ENCODE measurements at places on chromosomes 13 and 19.

DNA sequence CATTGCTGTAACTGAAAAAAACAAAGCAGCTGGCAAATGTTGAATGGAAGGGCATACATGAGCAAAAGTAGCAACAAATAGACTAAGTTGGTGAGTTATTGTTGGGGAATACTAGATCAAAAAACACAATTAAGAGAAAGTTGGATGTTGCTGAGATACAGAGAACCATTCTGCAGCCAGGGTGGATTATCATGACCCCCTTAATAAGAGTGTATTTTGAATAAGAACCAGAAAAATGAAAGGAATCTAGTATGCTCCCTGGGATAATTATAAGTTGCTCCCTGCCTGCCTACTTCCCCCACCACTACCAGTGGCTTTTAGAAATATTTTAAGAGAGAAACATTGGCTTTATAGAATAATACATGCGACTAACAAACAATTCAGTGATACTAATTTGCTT, 14.5 kb upstream of the TRPC4 start:
- no peak for DNase-seq

- DNase-seq, result no peak
Measured at GRCh38 chr19:1653300-1653628, 849 bp upstream of the TCF3 start.

DNA sequence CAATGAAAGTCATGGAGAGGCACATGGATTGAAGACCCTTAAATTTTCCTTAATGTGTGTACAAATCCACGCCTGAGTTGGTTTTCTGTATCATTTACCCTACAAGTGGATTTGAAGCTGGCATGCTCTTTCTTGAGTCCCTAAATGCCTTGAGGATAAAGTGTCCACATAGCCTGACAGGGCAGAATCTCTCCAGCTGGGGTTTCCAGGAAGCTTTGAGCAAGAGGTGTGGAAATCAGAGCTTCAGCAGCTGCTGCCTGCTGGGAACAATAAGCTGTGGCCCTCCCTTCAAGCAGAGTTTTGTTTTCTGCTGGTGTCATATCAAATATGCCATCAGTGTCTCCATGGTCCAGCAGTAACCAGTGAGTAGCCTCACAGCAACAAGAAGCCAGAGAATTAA, 120.3 kb upstream of the SERTM1 start:
- DNase-seq, result no peak

DNA sequence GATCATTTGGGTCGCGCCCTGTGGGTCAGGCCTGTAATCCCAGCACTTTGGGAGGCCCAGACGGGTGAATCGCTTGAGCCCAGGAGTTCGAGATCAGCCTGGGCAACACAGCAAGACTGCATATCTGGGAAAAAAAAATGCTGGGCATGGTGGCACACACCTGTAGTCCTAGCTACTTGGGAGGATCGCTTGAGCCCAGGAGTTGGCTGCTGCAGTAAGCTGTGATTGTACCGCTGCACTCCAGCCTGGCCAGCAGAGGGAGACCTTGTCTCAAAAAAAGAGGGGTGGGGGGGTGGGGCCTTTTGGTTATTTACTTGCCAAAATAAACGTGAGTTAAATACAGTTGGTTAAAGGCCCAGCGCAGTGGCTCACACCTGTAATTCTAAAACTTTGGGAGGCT, 9.8 kb upstream of the ZNF544 start:
- DNase-seq, result no peak

GRCh38 chr19:13979244-13979615, 26.9 kb downstream of the RFX1 start:
- no peak for DNase-seq

- DNase-seq, result no peak
Measured at GRCh38 chr19:33171916-33172359, 22.2 kb upstream of the LRP3 start.

- no peak for DNase-seq
Measured at GRCh38 chr13:93635616-93636032, 409.0 kb downstream of the GPC6 start.

GRCh38 chr13:112857914-112858490, 111.0 kb upstream of the MCF2L start:
- no peak for DNase-seq

DNA sequence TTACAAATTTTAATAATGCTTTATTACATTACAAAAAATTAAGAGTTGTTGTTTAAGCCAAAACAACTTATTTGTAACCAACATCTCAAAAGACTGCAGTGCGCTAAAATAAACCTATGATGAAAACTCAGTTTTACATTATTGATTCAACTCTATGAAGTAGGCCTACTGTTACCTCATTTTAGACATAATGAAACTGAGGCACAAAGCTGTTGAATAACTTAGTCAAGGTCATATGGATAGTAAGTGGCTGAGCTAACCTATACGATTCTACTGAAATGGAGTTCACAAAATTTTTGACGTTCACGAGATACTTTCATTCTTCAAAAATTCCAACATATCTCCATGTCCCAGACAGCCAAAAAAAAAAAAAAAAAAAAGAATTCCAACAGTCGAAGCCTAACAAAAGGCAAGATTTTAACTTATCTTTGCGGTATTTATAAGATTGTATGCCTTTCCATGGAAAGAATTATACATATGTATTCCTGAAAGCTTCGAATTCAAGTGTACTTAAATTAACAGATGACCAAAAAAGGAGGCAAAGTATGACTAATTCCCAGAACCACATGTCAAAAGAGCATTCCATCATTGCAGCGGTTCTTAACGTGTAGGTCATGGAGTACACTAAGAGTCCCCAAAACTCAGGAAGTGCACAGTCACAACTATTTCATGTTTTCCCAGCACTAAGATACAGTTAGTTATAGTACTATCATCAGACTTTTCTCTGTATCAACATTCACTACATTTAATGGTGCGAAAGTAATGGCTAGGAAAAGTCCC, 69.4 kb downstream of the PSPC1 start:
- no peak for DNase-seq

GRCh38 chr19:34313188-34313587, 51.8 kb upstream of the GPI start:
- no peak for DNase-seq

- DNase-seq, result no peak
Measured at GRCh38 chr19:20186174-20186573, 19.2 kb downstream of the ZNF486 start.

DNA sequence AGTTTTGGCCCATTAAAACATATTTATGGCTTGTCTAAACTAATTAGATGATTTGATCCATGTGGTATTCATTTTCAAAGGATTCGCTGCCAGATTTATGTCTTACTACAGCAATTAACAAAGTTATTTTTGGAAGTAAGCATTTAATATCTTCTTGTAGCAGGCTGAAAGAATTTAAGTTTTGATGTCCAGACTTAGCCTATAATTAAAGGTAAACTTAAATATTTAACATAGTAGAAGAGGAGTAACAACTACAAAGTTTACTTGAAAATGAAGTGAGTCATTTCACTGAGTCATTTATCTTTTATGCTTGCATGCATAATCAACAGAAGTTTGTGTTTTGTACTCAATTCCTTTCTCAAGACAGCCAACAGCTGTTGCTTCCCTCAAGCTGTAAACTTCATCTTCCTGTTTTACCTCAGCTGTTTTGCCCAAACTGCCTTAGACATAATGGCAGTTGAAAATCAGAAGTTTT, 58.1 kb downstream of the EDNRB start:
- no peak for DNase-seq

GRCh38 chr13:114088234-114088633, 44.2 kb downstream of the RASA3 start:
- no peak for DNase-seq

- DNase-seq, result no peak
Measured at GRCh38 chr13:101838323-101838722, 385.8 kb downstream of the ITGBL1 start.

DNA sequence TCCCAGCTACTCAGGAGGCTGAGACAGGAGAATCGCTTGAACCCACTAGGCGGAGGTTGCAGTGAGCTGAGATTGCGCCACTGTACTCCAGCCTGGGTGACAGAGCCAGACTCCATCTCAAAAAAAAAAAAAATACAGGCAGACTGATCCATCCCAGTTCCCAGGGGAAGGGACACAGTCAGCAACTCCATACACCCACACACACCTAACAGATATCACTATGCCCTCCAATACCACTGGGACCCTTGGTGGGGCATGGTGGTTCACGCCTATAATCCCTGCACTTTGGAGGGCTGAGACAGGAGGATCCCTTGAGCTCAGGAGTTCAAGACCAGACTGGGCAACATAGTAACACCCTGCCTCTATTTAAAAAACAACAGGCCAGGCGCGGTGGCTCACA, 2.6 kb downstream of the DPF1 start:
- DNase-seq, result no peak

DNA sequence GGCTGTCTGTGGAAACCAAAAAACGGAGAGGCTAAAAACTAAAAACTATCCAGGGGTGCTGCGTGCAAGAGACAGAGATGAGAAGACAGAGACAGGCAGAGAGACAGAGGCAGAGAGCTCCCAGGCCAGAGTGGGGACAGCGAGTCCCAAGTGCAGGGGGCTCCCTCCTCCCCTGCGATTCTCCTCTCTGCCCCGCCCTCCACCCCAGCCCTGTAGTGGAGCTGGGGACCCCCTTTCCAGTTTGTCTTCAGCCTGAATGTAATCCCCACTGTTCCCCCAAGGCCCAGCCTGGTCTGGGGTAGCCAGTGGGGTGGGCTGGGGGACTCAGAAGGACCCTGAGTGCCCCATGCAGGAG, 2.0 kb downstream of the NFIC start:
- no peak for DNase-seq

GRCh38 chr19:55255618-55256423, 3.0 kb downstream of the PPP6R1 start:
- DNase-seq, result no peak

DNA sequence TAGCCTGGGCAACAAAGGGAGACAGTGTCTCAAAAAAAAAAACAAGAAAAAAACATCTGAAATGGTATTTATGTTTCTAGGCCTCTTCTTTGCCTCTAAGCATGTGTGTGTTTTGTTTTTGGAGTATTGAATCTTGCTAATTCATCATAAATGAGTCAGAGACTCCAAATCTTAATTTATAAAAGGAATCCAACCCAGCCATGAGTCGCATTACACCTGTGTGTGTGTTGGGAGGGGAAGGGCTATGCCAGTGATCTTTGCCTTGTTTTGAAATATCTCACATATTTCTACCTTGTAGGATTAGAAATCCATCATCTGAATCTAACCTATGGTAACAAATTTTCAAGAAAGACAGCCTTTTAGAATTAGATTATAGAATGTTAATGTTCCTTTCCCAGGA, 4.0 kb downstream of the ZNF331 start:
- DNase-seq, result no peak

DNA sequence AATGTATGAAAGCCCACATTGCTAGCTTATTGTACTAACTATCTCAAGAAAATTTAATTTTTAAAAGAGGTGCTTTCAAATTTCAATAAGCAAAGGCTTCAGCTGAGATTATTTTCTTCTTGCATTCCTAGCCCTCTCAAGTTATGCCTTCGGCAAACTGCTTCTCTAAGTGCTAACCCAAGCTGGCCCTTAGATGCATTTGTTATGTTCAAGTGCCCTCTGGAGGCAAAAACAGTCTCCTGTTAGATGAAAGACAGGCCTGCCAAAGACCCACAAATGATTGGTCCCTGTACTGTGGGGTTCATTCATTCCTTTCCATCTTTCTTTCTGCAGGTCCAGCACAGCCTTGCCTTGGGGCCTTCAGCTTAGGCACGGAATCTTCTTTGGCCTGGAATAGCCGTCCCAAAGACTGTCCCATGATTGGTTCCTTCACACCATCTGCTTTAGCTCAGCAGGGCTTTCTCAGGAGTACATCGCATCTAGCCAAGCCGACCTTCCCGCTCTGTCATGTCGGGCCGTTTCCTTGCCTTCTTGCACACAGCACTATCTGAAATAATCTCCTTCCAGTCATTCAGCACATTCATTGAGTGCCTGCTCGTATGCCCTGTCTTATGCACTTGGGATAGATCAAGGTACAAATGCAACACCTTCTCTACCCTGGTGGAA, 26.4 kb upstream of the TPTE2 start:
- no peak for DNase-seq

DNA sequence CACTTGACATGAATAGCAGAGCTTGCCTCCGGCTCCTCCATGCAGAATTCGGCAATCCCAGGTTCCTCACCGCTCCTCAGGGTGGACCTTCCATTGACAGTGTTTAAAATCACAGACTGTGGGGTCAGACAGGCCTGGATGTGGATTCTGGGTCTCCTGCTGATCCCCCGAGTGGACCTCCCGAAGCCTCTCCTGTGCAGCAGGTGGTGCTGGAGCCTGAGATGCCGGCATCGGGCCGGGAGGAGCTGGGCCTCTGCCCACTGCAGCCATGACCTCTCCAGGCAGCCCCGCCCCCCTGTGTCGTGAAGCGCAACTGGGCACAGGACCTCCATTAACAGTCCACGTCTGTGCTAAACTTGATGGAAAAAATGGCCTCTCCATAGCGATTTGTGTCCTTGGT, 10.5 kb upstream of the CDC16 start:
- DNase-seq, result no peak

DNA sequence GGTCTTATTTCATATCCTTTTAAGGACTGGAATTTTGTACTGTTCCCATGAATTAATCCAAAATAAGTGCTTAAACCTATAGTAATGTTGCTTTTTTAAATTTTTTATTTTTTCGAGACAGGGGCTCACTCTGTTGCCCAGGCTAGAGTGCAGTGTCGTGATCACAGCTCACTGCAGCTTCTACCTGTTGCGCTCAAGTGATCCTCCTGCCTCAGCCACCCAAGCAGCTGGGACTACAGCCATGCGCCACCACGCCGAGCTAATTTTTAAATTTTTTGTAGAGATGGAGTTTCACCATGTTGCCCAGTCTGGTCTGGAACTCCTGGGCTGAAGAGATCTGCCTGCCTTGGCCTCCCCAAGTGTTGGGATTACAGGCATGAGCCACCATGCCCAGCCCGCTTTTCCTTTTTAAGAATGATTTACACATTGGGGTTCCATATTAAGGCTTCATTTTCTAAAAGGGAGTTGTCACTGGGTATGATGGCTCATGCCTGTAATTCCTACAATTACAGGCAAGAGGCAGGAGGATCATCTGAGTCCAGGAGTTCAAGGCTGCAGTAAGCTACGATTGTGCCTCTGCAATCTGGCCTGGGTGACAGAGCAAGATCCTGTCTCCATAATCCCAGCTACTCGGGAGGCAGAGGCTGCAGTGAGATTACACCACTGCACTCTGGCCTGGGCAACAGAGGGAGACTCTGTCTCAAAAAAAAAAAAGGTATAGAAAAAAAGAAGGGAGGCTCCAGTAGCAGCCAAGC, 28.3 kb upstream of the AKT2 start:
- no peak for DNase-seq

- peak; percentile 39 for DNase-seq
Measured at GRCh38 chr19:57406516-57407123, 4.3 kb upstream of the ZNF17 start.

DNA sequence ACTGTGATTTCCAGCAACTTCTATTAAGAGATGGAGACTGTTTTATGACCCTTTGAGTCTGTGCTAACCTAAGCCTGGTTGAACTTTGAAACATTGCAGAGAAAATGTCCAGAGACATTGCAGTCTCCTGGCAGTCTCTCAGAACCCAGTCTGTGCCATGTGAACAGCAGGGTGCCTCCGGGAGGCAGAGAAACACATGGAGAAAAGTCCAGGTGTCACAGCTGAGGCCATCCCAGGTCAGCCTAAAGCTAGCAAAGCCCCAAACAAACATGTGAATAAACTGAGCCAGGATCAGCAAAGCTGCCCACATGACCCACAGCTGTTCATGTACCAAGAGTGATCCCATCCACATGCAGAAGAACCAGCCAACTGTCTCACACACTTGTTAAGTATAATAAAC, 7.8 kb downstream of the CYP4F11 start:
- no peak for DNase-seq

- DNase-seq, result no peak
Measured at GRCh38 chr13:74841651-74842050, 640.3 kb downstream of the TBC1D4 start.

GRCh38 chr13:110045202-110045601, 258.8 kb upstream of the IRS2 start:
- no peak for DNase-seq

GRCh38 chr13:99380921-99381645, 73.9 kb upstream of the GPR183 start:
- DNase-seq, result peak; percentile 42
